Pons (tissue), 1 donor: ENCODE measurements at places on chromosomes 7 and 10.

DNA sequence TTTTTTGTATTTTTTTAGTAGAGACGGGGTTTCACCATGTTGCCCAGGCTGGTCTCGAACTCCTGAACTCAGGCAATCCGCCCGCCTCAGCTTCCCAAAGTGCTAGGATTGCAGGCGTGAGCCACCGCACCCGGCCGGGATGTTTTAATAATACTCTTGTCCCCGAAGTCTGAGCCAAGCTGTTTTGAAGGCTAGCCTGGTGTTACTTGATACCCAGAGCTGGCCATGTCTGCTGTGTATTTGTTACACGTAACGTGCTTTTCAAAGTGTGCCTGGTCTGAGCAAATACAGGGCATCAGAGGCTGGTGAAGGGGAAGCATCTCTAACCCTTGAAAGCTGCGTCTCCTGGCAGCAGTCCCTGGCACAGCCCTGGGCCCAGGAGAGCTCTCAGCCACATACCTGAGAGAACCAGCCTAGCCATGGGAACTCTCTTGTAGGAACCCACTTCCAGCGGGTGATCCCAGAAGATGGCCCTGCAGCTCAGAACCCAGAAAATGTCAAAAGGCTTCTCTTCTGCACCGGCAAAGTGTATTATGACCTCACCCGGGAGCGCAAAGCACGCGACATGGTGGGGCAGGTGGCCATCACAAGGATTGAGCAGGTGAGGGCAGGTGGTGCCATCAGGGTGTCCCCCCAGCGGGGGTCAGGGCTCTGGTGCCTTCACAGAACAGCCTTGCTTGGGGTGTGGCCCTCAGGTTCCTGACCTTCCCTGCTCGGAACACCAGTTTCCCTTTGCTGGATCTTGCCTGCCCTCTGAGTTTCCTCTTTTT is 41.7 kb upstream of the ZMIZ2 start:
- no peak for DNase-seq

DNA sequence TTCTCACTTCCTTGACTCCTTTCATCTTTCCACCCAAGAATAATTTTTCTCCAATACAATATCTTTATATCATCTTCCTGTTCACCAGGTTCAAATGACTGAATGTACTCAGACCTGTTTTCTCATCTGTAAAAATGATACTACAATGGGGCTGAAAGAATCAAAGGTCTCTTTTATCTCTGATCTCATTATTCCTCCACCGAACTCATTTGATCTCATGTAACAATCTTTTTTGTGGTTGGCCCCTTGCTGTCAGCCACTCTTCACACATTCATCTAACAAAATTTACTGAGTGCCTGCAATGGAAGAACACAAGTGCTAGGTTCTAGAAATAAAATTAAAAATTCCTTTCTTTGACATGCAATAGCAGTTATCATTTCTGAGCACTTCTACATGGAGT is 65.0 kb downstream of the GRM8 start:
- no peak for DNase-seq

DNA sequence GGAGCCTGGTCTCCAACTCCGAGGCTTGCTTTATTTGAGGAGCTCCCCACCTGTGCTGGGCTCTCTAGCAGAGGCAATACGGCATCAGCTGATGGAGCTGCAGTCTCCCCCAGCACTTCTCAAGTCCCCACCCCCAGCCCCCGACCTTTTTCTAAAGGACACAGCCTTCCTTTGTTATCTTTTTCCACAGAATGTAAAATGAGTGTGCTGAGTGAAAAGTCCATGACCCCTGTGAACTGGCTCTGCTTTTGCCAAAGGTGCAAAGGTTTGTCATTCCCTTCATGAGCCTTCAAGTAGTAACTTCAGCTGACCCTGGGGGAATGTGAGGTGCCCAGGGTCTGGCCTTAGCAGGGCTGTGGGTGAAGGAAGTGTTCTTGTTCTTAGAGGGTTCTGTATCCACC is 25.5 kb downstream of the LRRC4 start:
- DNase-seq = no peak

- no peak for DNase-seq
Observed at GRCh38 chr7:774161-775109, 47.4 kb upstream of the PRKAR1B start.

DNA sequence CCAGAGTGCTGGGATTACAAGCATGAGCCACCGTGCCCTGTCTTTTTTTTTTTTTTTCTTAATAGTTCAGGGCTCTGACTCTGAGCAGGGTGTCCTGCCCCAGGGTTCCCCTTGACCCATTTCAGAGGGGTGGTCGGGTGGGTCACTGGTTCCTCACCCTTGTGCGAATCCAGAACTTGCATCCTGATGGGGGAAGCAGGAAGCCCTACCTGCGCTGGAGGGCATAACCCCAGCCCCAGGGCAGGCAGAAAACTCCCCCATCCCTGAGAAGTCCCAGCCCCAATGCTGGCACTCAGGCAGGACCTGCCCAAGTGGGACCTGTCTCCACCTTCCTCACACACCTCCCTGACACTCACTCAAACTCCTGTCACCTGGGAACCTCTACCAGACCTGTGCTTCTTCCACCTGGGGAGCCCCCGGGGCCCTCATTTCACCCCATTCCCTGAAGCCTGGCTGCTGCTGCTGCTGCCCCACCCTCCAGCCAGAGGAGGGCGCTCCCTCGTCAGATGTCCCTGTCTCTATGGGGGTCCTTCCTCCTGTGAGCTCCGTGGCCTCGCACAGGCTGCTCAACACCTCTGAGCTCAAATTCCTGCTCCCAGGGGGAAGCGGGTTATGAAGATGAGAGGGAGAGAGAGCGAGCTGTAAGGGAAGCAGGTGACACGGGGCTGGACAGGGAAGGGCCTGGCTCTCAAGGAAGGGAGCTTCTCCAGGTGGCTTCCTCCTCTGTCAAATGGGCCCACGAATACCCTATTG is 15.1 kb upstream of the ZNF273 start:
- DNase-seq = no peak

- no peak for DNase-seq
Observed at GRCh38 chr10:46074196-46074946, 28.3 kb upstream of the MSMB start.

DNA sequence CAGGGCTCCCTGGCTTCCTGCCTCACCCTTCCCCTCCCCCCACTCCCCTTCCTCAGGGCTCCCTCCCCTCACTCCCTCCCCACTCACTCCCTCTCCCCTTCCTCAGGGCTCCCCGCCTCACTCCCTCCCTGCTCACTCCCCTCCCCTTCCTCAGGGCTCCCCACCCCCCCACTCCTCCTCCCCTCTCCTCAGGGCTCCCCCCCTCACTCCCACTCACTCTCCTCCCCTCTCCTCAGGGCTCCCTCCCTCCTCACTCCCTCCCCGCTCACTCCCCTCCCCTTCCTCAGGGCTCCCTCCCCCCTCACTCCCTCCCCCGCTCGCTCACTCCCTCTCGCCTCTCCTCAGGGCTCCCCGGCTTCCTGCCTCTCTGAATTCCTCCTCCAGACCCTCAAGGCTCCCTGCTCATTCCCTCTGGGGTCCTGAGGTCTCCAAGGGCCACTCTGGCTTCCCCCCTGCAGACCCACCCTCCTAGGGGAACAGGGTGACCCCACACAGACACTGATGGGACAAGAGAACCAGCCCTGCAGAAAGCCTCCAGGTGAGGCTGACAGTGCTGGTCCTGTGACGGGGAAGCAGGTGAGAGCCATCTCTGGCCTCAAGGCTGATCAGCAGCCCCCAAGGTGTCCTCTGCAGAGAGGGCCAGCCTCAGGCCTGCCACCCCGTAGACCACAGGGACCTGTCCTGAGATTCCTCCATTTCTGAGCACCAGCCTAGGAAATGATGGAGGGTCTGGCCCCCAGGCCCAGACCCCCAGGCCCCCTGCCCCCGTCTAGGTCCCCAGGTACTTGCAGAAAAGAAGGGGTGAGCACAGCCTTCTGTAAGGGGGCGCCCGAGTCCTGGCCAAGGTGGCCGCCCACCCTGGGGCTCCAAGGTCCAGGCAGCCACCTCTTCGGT is 47.2 kb downstream of the PWWP2B start:
- no peak for DNase-seq

DNA sequence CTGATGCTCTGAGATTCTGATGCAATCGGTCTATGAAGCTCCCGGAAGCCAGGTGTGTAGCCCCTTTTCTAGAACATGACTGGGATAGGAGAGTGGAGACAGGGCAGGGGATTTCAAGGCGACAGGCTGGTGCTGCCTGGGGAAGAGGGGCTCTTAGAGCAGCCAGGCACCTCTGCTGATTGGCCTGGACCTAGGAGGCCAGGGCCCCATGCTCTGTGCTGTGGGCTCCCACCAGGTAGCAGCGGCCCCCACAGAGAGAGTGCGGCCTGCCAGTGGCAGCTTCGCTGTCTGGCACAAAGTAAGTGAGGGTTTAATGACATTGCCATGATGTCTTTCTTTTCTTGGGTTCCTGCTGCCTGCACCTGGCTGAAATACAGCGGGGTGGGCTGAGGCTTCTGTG is 99.4 kb upstream of the PODXL start:
- no peak for DNase-seq

GRCh38 chr7:150784954-150785353 is 15.2 kb downstream of the TMEM176B start:
- no peak for DNase-seq
